ENCODE measurements at places on chromosomes 2 and 18. TPM values are rescaled to one million over a fixed set of nuclear protein-coding genes. Genes with fewer than 3 reads are reported as not detected.

Gene LDLRAD4
- 4.1 TPM for total RNA-seq

Gene LHCGR
- not detected for total RNA-seq

Gene POTEE
- under 0.01 TPM for total RNA-seq

Gene CRYGB
- not detected for total RNA-seq

Gene INO80C
- total RNA-seq = 2.7 TPM

Gene TEKT4
- total RNA-seq = not detected

Gene OSR1
- total RNA-seq = 1.2 TPM

Gene GALNT3
- 5.4 TPM for total RNA-seq

Gene CAPN14
- 0.14 TPM for total RNA-seq

Gene FRZB
- total RNA-seq = 0.23 TPM

Gene SNTG2
- total RNA-seq = not detected

Gene RTKN
- total RNA-seq = 17.6 TPM

Gene DSEL
- total RNA-seq = 33.4 TPM

Gene PPP1R7
- 54.3 TPM for total RNA-seq

Gene RSAD2
- total RNA-seq = 0.30 TPM

Gene BMP10
- total RNA-seq = not detected

Gene CHRNG
- not detected for total RNA-seq

Gene GMCL1
- 10.1 TPM for total RNA-seq

Gene DLX1
- 0.55 TPM for total RNA-seq

Gene ABCB11
- total RNA-seq = not detected

Gene SMAD7
- 75.5 TPM for total RNA-seq

Gene CFC1
- total RNA-seq = not detected

Gene RBM43
- total RNA-seq = 4.8 TPM

Gene SPEG
- 36.2 TPM for total RNA-seq

Gene MC4R
- total RNA-seq = not detected

Gene MYO3B
- total RNA-seq = 0.32 TPM

Gene TOGARAM2
- total RNA-seq = 0.09 TPM

Measured in smooth muscle cell of the umbilical artery (primary cell).